ENCODE measurements at places on chromosomes 1 and 21.
A peak's percentile ranks its signal among the peaks of the same experiment; 100 is the strongest.

GRCh38 chr1:1591452-1591851 is 8.5 kb downstream of the FNDC10 start:
- DNase-seq: no peak

DNA sequence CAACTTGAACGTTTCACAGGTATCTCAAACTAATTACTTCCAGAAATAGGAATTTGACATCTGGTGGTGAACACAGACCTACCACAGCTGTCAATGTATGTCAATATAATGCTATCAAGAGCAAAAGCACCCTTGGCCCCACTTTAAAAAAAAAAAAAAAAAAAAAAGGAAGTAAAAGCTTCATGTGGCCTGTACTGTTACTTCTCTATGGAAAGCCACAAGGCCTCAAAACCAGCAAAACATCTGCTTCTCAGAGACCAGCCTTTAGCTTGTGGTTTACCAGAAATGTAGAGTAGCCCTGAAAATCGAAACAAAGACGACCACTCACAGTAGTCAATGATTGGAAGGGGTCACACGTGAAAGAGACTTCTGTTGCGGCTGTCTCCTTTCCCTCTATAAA is 109.6 kb downstream of the SLC45A1 start:
- peak; percentile 85 for DNase-seq

- no peak for DNase-seq
These were observed 70.7 kb downstream of the PLPPR4 start for GRCh38 chr1:99334991-99335390.

GRCh38 chr1:111463029-111463683 is 10.6 kb upstream of the C1orf162 start:
- no peak for DNase-seq

- DNase-seq: no peak
These were observed 10.8 kb upstream of the RGL1 start for GRCh38 chr1:183794088-183794487.

- DNase-seq: no peak
These were observed 295.2 kb downstream of the LRRC7 start for GRCh38 chr1:69862906-69863305.

GRCh38 chr1:242824435-242824834 is 299.9 kb upstream of the PLD5 start:
- no peak for DNase-seq

GRCh38 chr1:212182171-212182570 is 103.0 kb upstream of the PPP2R5A start:
- no peak for DNase-seq
